ENCODE measurements at places on chromosomes 16 and 17.

DNA sequence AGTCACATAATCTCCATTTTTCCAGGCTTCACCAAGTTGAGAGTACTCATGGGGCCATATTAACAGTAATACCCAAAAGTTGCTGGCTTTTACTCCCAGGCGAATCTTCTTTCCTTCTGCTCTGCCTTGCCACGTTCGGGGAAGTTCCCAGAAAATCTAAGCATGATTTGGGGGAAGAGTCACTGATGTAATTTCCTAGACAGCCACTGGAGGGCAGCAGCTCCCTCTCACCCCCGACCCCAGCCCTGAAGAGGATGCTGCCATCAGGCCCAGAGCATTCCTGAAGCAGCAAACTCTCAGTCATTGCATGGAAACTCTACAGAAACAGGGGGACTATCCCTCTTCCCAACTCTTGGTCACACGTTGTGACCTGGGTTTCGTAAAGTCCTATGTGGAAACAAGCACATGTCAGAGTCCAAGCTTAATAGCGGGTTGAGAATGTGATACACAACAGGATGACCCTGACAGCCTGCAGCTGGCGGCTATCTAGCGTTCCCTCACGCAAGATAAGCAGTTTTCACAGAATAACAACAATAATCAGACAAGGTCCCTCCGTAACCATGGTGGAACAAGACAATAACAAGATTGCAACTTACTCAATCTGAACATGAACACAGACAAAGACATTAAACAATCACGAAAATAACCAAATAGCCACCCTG lies 43.8 kb upstream of the DHX40 start:
- peak; percentile 62 for DNase-seq

DNA sequence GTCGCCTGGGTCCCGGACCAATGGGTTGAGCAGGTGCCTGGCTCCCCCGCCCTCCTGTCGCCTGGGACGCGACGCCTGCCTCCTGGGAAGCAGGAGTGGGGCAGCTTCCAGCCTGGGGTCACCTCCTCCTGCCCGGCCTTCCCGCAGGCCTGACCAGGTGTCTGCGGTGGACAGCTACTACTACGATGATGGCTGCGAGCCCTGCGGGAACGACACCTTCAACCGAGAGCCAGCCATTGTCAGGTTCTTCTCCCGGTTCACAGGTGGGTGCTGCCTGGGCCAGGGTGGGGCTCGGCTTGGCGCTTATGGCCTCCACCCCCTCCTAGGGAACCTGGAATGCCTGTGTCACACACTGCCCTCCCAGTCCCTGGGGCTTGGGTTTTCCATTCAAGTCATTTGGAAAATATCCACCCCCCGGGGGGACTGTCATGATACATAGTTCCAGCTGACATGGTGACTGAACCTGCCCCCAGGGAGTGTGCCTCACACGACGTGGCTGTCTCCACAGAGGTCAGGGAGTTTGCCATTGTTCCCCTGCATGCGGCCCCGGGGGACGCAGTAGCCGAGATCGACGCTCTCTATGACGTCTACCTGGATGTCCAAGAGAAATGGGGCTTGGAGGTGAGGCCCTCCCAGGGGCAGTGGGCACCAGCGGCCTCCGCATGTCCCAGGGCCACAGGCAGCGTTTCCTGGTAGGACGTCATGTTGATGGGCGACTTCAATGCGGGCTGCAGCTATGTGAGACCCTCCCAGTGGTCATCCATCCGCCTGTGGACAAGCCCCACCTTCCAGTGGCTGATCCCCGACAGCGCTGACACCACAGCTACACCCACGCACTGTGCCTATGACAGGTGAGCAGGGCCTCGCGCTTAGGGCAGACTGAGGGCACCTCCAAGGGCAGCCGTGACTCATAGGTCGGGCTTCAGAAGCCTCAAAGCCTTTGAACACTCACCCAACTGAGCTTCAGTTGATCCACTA lies 2.3 kb downstream of the DNASE1 start:
- peak; percentile 5 for DNase-seq

DNA sequence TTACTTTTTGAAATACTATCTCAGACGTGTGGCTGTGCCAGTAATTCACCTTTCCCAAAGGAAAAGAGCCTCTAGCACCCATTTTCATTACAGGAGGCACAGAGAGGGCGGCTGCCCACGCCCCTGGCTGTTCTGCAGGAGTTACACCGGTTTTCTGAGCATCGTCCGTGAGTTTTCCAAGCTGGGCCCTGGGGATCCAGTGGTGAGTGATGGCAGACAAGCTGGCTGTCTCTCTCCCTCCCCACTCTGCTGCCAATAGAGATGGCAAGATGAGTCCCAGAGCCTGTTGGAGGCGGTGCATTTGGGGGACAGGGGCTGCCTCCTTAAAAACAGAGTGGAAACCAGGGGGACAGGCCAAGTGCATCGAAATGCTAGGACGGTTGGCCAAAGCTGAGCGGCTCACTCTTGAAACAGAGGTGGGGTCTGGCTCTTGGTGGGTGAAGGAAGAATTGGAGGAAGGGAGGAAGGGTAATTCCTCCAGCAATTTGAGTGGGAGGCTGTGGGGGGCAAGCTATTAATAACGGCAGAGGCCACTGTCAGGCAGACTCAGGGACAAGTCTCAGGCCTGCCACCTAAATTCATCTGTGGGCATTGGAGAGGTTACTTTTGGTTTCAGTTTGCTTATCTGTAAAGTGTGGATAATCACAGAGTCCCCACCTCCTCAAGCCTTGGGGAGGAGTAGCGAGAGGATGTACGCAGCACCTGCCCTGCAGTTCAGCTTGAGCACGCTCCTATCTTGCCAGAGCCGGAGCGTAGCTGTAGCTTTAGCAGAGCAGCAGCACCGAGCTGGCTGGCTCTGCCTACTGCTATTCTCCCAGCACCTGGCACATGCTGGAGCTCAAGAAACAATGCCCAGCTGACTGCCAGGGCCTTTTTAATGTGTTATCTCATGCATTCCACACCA lies 7.5 kb upstream of the NOS2 start:
- DNase-seq, result no peak

DNA sequence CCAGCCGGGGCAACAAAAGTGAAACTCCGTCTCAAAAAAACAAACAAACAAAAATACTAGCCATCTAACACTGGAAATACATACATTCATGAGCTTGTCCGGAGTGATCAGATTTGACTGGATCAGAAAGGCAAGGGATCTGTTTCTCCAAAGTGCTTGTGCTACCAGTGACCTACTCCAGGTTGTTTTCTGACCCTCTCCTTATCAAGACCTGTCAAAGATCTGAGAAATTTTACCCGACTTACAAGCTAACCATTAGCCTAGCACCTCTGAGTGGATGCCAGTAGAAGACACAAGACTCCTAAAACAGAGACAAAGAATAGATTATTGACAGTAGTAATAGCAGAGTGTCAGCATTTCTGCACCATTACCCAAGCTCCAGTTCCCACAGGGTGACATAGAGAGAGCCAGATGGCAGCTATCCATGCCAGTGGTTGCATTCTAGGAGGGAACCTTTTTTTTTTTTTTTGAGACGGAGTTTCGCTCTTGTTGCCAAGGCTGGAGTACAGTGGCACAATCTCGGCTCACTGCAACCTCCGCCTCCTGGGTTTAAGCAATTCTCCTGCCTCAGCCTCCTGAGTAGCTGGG lies 9.8 kb downstream of the ASPA start:
- no peak for DNase-seq

GRCh38 chr16:27677263-27677662 lies 127.3 kb downstream of the KATNIP start:
- no peak for DNase-seq

DNA sequence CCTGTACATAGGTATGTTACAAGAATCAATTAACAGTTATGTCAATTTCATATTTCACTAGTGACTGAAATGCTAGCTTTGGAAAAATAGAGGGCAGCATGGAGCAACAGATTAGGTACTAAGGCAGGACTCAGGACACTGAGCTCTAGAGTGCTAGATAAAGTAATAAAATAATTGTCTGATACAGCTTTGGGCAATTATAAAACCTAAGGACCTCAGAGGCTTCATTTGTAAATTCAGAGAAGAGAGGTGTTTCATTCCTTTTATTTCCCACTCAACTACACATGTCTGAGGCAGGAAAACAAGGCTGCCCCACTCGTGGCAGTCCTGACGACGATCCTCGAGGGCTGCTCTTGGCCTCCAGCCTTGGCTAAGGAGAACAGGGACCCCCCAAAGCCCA lies 81.5 kb downstream of the CA4 start:
- DNase-seq, result peak; percentile 51

GRCh38 chr16:50160495-50161164 lies 7.5 kb downstream of the TENT4B start:
- DNase-seq, result peak; percentile 20

- peak; percentile 66 for DNase-seq
Measured at GRCh38 chr16:57938936-57939871, 31.7 kb downstream of the CNGB1 start.

DNA sequence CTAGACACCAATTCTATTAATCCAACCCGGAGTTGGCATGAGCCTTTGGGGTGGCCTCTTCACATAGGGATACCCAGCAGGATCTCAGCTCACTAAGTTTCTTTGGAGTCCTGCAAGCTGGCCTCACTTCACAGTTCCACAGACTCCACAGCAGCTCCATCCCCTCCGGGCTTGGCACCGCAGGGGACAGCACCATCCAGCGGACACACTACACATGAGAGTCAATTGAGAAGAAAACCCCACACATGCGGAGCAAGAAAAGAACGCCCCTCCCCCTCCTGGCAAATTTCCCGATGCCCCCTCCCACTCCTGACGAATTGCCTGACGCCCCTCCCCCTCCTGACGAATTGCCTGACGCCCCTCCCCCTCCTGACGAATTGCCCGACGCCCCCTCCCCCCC lies 31.1 kb downstream of the KLHDC4 start:
- DNase-seq, result no peak

DNA sequence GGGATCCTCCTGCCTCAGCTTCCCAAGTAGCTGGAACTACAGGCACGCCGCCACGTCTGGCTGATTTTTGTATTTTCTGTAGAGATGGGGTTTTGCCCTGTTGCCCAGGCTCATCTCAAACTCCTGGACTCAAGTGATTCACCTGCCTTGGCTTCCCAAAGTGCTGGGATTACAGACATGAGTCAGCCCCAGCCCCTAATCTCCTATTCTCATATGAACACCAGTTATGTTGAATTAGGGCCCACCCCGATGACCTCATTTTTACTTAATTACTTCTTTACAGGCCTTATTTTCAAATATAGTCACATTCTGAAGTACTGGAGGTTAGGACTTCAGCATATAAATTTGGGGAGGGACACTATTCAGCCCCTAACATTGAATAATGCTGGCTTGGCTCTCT lies 49.2 kb downstream of the ZNRF1 start:
- DNase-seq, result peak; percentile 38

- peak; percentile 22 for DNase-seq
Measured at GRCh38 chr17:34113089-34113488, 142.0 kb upstream of the CCL2 start.

GRCh38 chr17:49280918-49281317 lies 50.3 kb upstream of the PHOSPHO1 start:
- no peak for DNase-seq

DNA sequence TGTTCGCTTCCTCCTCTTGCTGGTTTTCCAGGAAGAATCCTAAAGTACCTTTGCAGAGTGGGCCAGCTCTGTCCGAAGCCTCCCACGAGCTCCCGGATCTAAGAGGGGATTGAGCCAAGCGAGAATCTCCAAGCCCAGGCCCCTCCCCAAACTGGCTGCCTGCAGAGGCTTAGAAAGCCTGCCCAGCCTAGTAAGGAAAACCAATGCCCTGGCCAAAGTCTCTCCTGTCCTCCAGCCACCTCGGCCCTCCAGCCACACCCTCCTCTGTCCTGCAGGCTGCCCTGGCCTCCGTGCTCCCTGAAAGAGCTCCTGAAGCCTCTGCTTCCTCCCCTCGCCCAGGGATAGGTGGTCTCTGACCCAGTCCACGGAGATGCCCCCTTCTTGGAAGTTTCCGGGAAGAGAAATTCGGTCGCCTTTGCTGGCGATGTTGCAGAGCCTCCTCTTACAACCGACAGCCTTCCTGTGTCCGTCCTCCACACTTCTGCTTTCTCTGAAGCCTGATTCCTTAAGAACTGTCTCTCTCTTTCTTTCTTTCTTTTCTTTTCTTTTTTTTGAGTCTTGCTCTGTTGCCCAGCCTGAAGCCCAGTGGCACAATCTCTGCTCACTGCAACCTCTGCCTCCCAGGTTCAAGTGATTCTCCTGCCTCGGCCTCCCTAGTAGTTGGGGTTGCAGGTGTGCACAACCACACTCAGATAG lies 54.9 kb upstream of the TOB1 start:
- DNase-seq, result no peak

GRCh38 chr16:86491640-86492023 lies 18.7 kb upstream of the FOXF1 start:
- no peak for DNase-seq

DNA sequence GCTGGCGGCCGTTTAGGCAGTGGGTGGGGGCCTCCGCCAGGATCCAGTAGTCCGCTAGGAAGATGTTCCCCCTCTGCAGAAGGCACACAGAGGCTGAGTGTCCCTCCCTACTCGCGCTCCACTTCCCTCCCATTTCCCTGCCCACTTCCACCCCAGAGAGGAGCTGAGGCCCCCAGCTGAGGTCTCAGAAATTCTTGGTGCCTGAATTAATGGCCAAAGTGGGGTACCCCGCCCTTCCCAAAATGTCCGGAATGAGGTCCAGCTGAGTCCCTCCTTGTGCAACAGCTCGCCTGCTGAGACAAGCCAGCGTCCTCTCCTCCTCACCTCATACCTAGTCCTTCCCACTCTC lies 7.9 kb downstream of the ALOXE3 start:
- DNase-seq, result no peak

DNA sequence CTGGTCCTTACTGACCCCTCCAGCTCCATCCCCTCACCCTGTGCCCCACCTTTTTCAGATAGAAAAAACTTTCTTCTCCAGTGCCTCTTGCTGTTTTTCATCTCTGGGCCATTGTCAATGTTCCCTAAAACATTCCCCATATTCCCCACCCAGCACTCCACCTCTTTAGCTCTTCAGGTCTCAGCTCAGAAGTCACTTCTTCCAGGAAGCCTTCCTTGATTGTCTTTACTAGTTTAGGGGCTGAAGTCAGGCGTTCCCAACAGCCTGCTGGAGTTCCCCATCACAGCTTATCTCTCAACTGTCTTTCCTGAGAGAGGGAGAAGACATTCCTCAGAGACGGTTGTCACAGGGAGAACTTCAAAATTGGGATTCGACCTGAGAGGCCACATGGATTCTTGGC lies 1.3 kb upstream of the MMP2 start:
- no peak for DNase-seq

- peak; percentile 47 for DNase-seq
Measured at GRCh38 chr17:15213381-15214087, 51.6 kb downstream of the PMP22 start.

- DNase-seq, result peak; percentile 91
Measured at GRCh38 chr16:1959269-1960039, at the start of gene NDUFB10. NDUFB10 (plus strand) TSS chr16:1959538; CDS start chr16:1959625, 87 bp downstream.

Measured in fibroblast of mammary gland (primary cell).